ENCODE measurements at places on chromosomes 11 and 22. TPM values are rescaled to one million over a fixed set of nuclear protein-coding genes. Genes with fewer than 3 reads are reported as not detected.

The MYEOV gene
- not detected for total RNA-seq

The FEN1 gene
- 31.5 TPM for total RNA-seq

The CBX6 gene
- total RNA-seq, result 15.6 TPM

The PRR33 gene
- total RNA-seq, result 0.54 TPM

The NELL1 gene
- 0.27 TPM for total RNA-seq

The RHOD gene
- total RNA-seq, result 0.54 TPM

The CALCA gene
- not detected for total RNA-seq

The KRTAP5-10 gene
- not detected for total RNA-seq

The MMP7 gene
- total RNA-seq, result 1.3 TPM

The ARHGEF17 gene
- 65.4 TPM for total RNA-seq
